ENCODE measurements at places on chromosomes 5 and 9. TPM values are rescaled to one million over a fixed set of nuclear protein-coding genes. Genes with fewer than 3 reads are reported as not detected.

The GRIA1 gene
- not detected for total RNA-seq

The CA9 gene
- total RNA-seq, result not detected

The ROPN1L gene
- not detected for total RNA-seq

The IFT74 gene
- 21.7 TPM for total RNA-seq

The MRPS30 gene
- 52.7 TPM for total RNA-seq

The PCDHA4 gene
- 1.5 TPM for total RNA-seq

The CCDC180 gene
- total RNA-seq, result 7.5 TPM

The C5orf58 gene
- not detected for total RNA-seq

The PDE8B gene
- total RNA-seq, result 10.1 TPM

The FBN2 gene
- 4.8 TPM for total RNA-seq

The GDNF gene
- total RNA-seq, result not detected

The HSPA5 gene
- total RNA-seq, result 224 TPM
